ENCODE measurements at places on chromosomes 1 and 21. TPM values are rescaled to one million over a fixed set of nuclear protein-coding genes. Genes with fewer than 3 reads are reported as not detected.

Gene PRR9
- not detected for total RNA-seq

Gene EVA1C
- 7.2 TPM for total RNA-seq

Gene SPRR2B
- not detected for total RNA-seq

GRCh38 chr21:32816261-32816660 is 44.7 kb upstream of the PAXBP1 start:
- DNase-seq: no peak
- no peak overlapping the region for H3K27ac ChIP-seq
- no peaks in the 10 kb centered on the region for H3K4me1 ChIP-seq
- no peaks in the 10 kb centered on the region for H3K36me3 ChIP-seq

GRCh38 chr1:226607268-226607660 is 58.7 kb downstream of the STUM start:
- H3K27ac ChIP-seq: no peak overlapping the region
- H3K27me3 ChIP-seq: no peaks in the 10 kb centered on the region
- peaks cover 5% of the 10 kb centered on the region for H3K4me1 ChIP-seq
- H3K4me3 ChIP-seq: no peak overlapping the region
- DNase-seq: no peak

DNA sequence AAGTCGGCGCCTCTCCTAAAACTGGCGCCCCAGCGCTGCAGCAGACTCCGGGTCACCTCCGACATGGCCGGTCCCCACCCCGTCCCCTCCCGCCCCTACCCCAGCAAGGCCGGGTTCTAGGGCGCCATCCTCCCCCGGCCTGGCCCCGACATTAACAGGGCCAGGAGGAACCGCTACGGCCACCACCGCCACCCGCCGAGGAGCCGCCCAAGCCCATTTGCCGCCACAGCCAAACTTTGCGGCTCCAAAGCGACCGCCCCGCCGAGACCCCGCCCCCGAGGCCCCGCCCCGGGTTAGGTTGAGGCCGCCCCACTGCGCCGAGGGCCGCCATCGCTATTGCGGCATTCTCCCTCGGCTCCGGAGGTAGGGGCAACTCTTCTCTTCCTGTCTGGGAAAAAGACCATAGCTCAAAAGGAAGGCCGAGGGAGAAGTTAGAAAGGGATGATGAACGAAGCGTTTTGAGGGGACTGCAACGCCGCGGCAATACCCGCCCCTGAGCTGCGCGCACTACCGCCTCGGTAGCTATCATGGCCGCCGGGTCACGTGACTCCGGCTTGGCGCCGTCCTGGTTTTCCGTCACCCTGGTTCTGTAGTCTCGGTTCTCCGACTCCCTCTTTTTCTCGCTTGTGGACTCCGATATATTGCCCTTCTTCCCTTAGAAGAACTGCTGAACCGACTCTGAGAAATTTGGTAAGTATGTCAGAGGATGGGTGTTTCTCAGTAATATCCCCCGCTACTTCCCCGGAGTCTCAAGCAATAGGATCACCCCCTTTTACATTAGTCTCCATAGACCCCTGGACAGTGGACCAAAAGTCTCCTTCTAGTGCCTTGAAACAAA is at the start of the genes AIDA and BROX:
Gene AIDA, minus strand, starts transcription at position 239 of the 838 bp plus-strand sequence. Its CDS starts 174 bp downstream, at position 65.
Gene BROX, plus strand, starts transcription at position 312 of the 838 bp plus-strand sequence. CDS start 3,136 bp downstream, outside the sequence.
- peak within 1 kb of the TSS; percentile 71 for H3K4me3 ChIP-seq
- H3K27ac ChIP-seq: peak within 1 kb of the TSS; percentile 99
- peak; percentile 92 for DNase-seq

DNA sequence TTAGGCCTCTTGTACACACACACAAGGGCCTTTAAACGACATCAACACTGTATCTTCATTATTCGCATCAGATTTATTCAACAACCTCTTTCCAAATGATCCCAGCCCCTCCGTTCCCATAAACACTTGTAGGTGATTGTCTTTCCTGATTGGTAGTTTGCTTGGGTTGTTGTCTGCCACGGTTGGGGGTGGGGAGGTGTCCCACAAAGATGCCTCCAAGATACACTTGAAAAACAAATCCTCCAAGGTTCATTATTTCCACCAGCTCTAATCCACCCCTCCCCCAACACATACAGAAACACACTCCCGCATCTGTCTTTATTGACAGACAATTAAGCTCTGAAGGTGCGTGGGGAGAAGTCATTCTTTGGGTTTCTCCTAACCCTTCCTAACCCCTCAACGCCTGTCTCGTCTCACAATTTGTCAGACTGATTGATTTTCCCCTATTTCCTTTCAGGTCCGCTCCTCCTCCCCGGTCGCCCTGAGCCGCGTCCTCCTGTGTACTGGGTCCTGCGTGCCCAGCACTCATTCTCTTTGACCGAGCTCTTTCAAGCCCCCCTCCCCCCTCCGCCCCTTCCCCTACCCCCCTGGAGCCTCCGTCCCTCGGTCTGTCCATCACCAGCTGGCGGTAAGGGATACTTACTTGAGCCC is 1.4 kb downstream of the WDR26 start:
- peaks cover 26% of the 10 kb centered on the region for H3K36me3 ChIP-seq
- peak; percentile 22 for DNase-seq
- H3K4me3 ChIP-seq: peak overlapping the region; percentile 75
- H3K27me3 ChIP-seq: no peaks in the 10 kb centered on the region
- peak overlapping the region; percentile 82 for H3K27ac ChIP-seq

DNA sequence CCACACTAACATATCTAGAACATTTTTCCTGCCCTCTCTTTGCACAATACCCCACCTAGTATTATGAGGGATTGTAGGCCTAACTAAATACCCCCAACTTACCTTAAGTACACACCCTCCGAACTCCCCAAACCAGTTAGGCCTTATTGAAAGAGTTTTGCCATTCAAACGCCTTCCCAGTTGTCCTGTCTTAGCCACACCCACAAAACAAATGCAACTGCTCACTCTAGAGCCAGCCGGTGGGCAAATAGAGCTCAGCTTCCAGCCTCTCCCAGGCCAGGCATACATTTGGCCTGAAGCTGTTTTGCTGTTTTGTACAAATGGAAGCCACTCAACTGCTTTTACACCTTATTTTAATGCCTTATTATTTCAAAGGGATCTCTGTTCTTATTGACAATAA is 224.2 kb upstream of the RUNX1 start:
- no peaks in the 10 kb centered on the region for H3K36me3 ChIP-seq
- H3K27ac ChIP-seq: no peak overlapping the region
- no peaks in the 10 kb centered on the region for H3K27me3 ChIP-seq
- no peak overlapping the region for H3K4me3 ChIP-seq
- no peak for DNase-seq

GRCh38 chr1:15523104-15524020 is 653 bp downstream of the CASP9 start:
- peaks cover 14% of the 10 kb centered on the region for H3K4me1 ChIP-seq
- H3K4me3 ChIP-seq: peak overlapping the region; percentile 93
- peak overlapping the region; percentile 79 for H3K27ac ChIP-seq
- H3K27me3 ChIP-seq: no peaks in the 10 kb centered on the region

- H3K4me3 ChIP-seq: no peak overlapping the region
- H3K27me3 ChIP-seq: no peaks in the 10 kb centered on the region
- H3K27ac ChIP-seq: no peak overlapping the region
- peaks cover 31% of the 10 kb centered on the region for H3K4me1 ChIP-seq
- H3K36me3 ChIP-seq: no peaks in the 10 kb centered on the region
Measured at GRCh38 chr1:78622548-78622947, 2.3 kb downstream of the IFI44L start.

DNA sequence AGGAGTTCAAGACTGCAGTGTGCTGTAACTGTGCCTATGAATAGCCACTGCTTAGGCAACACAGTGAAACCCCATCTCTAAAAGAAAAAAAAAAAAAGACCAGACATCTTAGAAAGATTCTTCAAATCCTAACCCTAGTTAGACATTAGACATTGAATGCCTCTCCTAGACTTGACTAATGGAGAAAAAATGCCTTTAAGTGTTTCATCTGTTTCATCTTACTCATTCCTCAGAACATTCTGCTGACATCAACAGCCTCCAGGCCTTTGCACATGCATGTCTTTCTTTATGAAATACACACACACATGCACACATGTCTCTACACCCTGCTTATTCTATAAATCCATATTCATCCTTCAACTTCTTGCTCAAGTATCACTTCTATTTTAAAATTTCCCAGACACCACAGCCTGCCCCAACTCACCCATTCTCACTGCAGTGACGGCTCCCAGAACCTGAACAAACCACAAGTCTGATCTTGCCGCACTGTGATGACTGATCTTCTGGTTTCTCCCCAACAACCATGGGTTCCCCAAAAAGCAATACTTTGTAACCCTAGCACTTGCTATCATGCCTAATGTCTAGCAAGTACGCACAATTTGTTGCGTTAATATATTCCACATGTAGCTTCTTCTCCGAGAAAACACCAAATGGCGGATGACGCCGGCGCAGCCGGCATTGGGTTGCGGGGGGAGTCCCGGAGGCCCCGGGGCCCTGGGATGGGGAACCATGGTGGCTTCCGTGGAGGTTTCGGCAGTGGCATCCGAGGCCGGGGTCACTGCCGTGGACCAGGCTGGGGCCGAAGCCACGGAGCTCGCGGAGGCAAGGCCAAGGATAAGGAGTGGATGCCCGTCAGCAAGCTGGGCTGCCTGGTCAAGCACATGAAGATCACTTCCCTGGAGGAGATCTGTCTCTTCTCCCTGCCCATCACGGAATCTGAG is 37.4 kb downstream of the LRRC52 start:
- no peaks in the 10 kb centered on the region for H3K4me1 ChIP-seq
- no peak overlapping the region for H3K4me3 ChIP-seq
- H3K36me3 ChIP-seq: no peaks in the 10 kb centered on the region
- H3K27me3 ChIP-seq: peaks cover 2% of the 10 kb centered on the region
- H3K27ac ChIP-seq: no peak overlapping the region

- H3K27me3 ChIP-seq: no peaks in the 10 kb centered on the region
- no peak overlapping the region for H3K4me3 ChIP-seq
- no peaks in the 10 kb centered on the region for H3K4me1 ChIP-seq
- no peak for DNase-seq
Measured at GRCh38 chr21:43849532-43850299, 15.3 kb upstream of the AGPAT3 start.

All from A673 (cell line).